Stimulated activated CD4-positive, alpha-beta T cell treated with anti-CD3 and anti-CD28 coated beads, Interleukin-1b, Interleukin-23, amount 100 ng/mL, for 1 hour (primary cell): ENCODE measurements at places on chromosomes 12 and 14.
A peak's percentile ranks its signal among the peaks of the same experiment; 100 is the strongest.

- DNase-seq: no peak
These were observed 7.9 kb downstream of the ZNF385A start for GRCh38 chr12:54376596-54376995.

- no peak for DNase-seq
These were observed 158.5 kb upstream of the PLEKHG7 start for GRCh38 chr12:92544322-92544721.

DNA sequence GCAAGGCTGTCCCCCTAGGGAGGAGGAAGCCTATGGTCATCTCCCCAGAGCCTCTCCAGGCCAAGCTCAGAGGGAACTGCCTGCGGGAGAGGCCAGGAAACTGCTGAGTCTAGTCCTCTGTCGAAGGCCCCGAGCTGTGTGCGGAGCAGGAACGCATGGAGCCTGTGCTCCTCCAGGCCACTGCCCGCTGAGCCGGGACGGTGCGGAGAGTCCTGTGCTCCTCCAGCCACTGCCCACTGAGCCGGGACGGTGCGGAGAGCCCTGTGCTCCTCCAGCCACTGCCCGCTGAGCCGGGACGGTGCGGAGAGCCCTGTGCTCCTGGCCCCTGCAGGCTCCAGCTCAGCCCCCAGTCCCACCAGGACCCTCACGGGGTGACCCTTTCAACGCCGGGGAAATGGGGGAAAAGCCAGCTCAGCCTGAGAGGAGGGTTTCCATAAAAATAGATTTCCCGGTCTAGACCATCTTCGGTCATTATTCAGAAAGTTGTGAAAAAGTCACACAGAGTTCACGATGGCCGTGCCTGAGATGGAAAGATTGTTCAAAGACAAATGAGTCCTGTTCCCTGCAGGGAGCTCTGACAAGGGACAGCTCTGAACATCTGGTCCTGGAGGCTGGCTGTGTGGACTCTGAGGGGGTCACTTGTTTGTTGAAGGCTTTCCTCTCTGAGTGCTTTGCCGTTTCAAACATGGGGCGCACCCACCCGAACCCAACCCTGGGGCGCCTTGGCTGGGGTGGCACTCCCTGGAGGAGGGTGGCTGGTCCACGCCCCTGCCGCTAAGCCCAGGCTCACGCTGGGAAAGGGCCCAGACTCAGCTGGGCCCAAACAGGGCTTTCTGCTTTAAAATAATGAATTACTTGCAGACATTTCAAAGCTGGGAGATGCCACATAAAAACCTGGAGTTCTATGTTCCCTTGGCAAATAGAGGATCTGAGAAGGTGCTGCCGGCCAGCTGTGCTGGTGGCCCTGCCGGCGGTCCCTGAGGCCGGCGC lies 85.5 kb downstream of the ADGRD1 start:
- DNase-seq: no peak

DNA sequence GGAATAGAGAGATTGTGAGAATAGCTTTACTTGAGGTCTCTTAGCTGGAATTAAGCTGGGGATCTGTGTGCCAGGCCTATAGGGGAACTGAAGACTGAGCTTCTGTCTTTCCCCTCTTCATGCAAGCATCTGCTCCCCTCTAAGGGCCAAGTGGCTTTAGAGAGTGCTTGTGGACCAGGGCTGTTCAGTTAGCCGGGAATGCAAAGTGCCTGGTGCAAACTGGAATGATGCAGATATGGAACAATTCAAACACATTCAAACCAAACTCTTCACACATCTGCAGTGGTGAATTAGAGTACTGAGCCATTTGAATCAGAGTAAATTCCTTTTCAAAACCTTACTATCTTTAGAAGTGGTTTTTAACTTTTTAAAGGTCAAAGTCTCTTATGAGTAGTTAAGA lies 99.0 kb downstream of the LIN7A start:
- DNase-seq: no peak

DNA sequence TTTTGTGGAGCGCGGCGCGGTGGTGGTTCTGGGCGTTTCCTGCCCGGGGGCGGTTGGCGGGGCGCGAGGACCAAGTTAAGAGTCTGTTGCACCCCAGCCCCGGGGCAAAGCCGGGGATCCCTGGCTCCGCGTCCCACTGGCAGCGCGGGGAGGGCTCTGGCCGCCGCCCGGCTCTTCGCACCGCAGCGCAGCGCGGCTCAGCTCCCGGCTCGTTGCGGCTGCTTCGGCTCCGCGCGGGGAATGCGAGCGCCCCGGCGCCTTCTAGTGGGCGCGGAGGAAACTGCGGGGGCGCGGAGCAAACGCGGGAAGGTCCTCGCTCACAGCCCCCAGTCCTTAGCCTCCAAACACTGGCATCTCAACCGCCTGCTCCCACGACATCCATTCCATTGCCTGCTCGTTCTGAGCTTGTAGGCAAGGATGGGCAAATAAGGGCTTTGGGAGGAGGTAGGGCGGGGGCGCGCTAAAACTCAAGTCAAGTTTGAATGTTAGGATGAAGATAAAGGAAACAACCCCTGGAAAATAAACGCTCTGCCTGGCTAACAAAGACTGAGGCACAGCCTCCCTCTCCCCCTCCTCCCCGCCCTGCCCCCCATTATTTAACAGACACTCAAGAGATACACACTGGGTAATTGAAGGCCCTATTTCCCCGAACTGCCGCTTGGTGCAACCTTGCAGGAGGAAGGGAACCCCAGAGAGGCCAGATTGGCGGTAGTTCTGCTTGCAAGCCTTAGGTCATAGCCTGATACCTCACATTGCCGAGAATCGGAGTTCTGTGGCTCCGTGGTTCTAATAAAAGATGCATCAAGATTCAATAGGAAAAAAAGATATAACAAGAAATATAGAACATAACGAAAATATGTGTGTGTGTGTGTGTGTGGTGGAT lies at the start of gene B4GALNT1:
Gene B4GALNT1 (minus strand): TSS at position 244 of the 883 bp plus-strand sequence. CDS start 1,069 bp downstream, outside the sequence.
- peak; percentile 45 for DNase-seq

GRCh38 chr12:14156606-14157005 lies 175.2 kb upstream of the GRIN2B start:
- DNase-seq: no peak

- DNase-seq: no peak
These were observed 107.9 kb downstream of the MYRFL start for GRCh38 chr12:69932676-69933552.

DNA sequence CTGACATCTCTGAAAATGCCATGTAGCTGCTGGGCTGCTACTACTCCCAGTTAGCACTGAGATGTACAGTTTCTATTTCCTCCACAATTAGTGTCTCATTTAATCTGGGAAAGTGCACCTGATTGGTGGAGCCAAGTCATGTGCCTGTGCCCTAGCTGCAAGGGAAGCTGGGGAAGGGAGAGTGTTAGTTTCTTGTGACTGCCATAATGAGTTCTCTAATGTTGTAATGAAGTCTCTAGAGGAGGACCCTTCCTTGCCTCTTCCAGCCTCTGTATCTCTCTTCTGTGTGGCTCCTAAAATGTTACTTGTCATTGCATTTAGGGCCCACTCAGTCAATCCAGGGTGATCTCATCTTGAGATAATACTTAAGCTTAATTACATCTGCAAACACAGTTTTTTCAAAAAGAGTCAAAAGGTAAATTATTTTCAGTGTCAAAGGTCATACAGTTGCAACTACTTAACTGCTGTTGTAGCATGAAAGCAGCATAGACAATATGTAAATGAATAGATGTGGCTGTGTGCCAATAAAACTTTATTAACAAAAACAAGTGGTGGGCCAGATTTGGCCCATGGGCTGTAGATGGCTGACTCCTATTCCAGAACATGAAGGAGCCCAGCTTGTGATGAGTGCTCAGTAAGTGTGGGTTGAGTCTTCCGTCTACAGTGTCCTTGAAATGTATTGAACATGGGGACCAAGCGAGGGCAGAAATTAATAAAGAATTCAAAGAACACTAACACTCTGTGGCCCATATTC lies 137.2 kb upstream of the MAP1LC3B2 start:
- no peak for DNase-seq

DNA sequence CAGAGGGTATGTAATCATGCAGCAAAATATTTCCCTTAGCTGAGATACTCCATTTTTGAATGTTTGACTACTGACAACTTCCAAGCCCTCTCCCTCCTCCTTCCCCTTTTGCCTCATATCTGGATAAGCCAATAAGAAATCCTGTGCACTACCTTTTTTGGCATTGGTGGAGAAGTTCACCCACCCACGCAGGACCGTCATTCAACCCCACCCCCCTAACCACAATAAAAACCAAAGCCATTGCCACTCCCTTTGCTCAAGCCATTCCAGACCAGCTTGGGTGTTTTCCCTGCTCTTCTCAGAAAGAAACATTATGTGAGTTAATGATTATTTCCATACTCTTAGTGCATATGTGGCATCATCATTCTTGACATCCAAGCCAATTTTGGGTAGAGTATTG lies 176.7 kb downstream of the PTPN11 start:
- no peak for DNase-seq

DNA sequence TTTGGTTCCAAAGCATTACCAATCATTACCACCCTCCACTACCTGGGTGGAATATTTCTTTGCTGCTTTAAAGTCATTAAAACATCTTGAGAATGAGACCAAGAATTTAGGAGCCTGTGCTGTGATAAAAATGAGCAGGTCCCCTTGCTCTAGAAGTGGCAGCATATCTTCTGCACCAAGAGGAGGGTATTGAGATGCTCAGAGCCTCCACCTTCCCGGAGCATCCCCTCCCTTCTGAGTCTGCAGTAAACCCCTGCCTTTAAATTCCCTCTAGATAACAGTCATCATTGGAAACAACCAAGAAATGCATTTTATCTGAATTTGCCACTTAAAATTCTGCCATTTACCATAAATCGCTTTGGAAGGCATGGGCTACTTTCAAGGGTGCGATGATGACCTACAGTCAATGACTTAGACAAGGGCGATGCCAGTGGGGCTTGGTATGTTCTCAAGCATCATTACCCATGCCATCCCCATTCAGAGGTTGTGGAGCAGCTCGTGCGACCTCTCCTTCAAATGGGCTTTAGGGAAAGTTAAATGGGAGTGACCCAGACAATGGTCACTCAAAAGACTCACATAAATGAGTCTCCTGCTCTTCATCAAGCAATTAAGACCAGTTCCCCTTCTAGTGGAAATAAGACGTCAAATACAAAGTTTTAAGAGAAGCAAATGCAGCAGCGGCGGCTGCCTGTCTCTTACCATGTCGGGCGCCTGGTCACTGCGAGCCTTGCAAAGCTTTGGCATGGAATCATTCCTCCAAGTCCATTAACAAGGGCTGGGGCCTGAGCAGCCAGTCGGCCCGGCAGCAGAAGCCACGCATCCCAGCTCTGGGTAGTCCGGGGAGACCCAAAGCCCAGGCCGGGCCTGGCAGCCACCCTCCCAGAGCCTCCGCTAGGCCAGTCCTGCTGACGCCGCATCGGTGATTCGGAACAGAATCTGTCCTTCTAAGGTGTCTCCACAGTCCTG lies 334.5 kb downstream of the TMEM121 start:
- DNase-seq: no peak

- no peak for DNase-seq
These were observed 2.3 kb downstream of the KRT78 start for GRCh38 chr12:52846356-52846970.

DNA sequence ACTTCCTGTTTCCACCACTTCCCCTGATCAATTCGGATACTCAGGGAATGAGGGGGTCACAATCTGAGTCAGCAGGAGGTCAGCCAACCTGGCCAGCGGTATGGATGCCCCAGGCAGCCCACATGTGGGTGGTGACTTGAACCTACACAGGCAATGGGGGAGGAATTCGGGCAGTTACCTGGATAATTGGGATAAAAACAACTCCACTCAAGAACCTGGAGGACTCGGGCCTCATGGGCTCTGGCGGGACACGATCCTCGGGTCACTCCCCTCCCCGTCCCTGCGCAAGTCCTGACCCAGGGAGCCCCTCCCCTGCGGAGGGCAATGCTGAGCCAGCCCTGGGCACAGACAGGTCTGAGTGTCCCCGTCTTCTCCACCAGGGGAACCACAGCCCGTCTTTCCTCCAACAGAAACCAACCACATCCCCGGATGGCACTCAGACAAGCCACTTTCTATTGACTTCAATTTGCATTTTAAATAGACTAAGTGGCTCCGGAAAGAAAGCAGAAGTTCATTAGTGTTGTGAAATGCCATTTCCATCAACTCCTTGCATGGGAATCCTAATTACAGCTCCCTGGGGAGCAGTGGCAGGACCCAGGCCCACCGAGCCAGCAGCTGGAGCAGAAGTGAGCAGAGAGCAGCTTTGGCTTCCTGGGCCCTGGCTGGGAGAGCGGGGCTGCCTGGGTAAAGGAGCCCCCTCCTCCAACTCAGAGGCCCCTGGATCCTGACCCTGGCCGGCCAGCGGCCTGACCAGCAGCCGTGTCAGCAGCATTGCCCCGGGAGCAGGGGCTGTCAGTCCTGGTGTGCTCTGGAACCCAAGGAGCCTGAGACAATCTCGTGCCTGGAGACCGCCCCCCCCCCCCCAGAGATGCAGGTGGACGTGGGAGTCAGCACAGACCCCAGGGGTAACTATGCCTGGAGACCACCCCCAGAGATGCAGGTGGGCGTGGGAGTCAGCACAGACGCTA lies 374.1 kb downstream of the ADGRD1 start:
- DNase-seq: no peak

DNA sequence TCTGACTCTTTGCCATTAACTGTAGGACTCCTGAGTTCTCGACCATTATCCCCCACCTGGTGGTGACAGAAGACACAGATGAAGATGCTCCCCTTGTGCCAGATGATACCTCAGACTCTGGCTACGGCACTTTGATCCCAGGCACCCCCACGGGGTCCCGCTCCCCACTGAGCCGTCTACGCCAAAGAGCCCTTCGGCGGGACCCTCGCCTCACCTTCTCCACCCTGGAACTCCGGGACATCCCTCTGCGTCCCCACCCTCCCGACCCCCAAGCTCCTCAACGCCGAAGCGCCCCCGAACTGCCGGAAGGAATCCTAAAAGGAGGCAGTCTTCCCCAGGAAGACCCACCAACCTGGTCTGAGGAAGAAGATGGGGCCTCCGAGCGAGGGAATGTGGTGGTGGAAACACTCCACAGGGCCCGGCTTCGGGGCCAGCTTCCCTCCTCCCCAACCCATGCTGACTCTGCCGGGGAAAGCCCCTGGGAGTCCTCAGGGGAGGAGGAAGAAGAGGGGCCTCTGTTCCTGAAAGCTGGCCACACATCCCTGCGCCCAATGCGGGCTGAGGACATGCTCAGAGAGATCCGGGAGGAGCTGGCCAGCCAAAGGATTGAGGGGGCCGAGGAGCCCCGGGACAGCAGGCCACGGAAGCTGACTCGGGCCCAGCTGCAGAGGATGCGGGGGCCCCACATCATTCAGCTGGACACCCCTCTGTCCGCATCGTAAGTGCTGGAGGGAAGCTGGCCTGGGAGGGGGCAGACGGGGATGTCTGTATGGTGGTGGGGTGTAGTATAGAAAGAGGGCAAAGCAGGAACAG lies 14.4 kb downstream of the TNFRSF1A start:
- DNase-seq: no peak

DNA sequence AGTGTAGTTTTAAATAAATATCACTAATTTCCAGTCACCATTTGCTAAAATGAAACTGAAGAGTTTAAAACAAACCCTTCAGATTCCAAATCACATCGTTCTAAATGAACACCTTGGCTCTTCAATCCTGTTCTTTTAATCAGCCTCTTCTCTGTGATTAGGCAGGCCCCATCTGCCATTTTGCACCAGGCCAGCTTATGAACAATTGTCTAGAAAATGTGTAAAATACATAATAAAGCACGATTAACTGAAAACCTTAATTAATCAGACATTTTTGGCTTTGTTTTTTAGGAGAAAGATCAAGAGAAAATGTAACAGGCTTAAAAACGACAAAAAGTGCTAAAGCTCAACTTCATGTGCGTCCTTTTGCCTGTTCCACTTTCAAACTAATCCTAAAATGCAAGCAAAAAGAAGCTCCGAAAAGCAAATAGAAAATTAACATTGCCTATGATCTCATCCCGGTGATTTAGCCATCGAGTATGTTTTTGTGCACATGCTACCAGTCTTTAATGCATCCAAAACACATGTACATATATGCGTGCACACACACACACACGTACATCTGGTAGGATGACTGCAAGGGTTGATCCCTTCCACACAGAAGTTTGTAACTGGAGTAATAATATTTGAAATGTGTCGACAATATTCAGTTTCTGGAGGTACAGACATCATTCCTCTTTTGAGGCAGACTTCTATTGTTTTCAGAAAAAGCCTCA lies 288.6 kb downstream of the FOXN3 start:
- no peak for DNase-seq
